ENCODE measurements at places on chromosomes 16 and 17. TPM values are rescaled to one million over a fixed set of nuclear protein-coding genes. Genes with fewer than 3 reads are reported as not detected.
A peak's percentile ranks its signal among the peaks of the same experiment; 100 is the strongest.

- H3K4me3 ChIP-seq, result no peak overlapping the region
- no peak for DNase-seq
- H3K4me1 ChIP-seq, result peaks cover 24% of the 10 kb centered on the region
Observed at GRCh38 chr17:382644-383533, 30.3 kb upstream of the RPH3AL start.

- H3K27ac ChIP-seq, result peak overlapping the region; percentile 40
- H3K27me3 ChIP-seq, result no peaks in the 10 kb centered on the region
- no peak for DNase-seq
- no peak overlapping the region for H3K4me3 ChIP-seq
Observed at GRCh38 chr17:10121971-10122707, 76.3 kb downstream of the GAS7 start.

GRCh38 chr16:70437582-70438557, 1.0 kb downstream of the ST3GAL2 start:
- peak overlapping the region; percentile 89 for H3K4me3 ChIP-seq
- H3K4me1 ChIP-seq, result peaks cover 55% of the 10 kb centered on the region
- DNase-seq, result no peak
- peaks cover 6% of the 10 kb centered on the region for H3K36me3 ChIP-seq
- H3K27me3 ChIP-seq, result no peaks in the 10 kb centered on the region

Gene CDRT4
- total RNA-seq, result 4.2 TPM
